ENCODE measurements at places on chromosomes 6 and 20.

DNA sequence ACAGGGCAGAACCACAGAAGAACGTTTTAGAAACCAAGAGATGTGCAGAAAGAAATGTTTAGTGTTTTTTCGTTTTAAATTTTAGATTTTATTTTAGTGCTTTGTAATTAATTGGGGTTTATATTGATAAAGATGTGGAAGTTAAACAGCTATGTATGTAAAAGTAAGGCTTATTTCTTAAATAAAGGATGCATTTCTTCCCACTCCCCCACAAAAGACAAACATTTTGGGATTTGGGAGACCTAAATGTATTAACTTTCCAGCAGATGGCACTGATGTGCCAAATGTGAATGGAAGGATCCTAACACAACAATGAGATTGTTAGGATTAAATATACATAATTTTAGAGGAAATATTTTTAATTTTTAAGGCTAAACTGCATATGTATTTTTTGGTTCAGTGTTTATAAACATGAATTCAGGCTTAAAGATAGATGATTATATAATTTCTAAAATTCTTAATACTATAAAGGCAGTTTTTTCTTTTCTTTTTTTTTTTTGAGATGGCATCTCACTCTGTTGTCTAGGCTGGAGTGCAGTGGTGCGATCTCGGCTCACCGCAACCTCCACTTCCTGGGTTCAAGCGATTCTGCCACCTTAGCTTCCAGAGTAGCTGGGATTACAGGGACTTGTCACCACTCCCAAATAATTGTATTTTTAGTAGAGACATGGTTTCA lies 12.0 kb downstream of the PFDN4 start:
- no peak for DNase-seq

DNA sequence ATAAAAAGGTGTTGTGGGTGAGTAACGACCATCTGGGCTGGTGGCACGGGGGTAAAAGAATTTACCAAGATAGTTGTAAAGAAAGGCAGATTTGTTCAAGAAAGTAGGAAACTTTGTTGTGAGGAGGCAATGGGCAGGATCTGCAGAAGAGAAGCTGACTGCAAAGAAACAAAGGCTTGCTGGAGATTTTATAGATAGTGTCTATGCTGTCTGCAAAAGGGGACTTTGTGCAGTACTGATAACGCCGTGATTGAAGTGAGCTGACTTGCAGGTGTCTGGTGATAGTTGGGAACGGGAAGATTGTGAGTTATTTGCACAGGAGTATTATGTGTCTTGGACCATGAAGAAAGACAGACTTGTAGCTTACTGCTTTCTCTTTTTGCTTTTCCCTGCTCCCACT lies 36.8 kb upstream of the GSTA3 start:
- no peak for DNase-seq

- no peak for DNase-seq
These were observed 31.0 kb upstream of the TGM2 start for GRCh38 chr20:38196076-38196475.

DNA sequence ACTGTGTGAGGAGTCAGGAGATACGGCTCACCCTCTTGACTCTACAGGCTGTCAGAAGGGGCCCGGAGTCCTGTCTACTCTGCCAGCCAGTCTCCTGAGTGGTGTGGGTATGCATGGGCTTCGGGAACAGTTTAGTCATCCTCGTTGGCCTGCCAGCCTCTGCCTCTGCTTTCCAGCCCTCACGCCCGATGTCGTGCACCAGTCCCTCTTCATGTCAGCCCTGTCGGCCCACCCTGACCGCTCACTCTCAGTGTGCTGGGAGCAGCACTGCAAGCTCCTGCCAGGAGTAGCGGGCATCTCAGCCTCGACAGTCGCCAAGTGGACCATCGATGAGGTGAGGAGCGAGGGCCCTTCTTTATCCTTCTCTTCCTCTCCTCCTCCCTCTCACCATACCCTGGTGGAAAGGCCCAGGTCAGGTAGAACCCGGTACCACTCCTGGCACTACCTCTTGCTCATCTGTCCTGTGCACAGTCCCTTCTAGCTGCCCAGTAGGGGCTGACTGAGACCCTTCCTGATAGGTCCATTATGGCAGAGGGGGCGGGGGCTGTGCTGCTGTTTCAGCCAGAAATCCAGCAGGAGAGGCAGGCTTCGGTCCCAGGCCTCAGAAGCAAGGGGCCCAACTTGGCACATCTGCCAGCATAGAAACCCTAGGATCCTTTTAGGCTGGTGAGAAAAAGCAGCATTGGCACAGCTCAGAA lies 18.7 kb upstream of the SGK2 start:
- no peak for DNase-seq

- DNase-seq: no peak
These were observed 33.7 kb upstream of the VEGFA start for GRCh38 chr6:43736211-43736786.

GRCh38 chr6:107123501-107123900 lies 8.2 kb upstream of the BEND3 start:
- no peak for DNase-seq

DNA sequence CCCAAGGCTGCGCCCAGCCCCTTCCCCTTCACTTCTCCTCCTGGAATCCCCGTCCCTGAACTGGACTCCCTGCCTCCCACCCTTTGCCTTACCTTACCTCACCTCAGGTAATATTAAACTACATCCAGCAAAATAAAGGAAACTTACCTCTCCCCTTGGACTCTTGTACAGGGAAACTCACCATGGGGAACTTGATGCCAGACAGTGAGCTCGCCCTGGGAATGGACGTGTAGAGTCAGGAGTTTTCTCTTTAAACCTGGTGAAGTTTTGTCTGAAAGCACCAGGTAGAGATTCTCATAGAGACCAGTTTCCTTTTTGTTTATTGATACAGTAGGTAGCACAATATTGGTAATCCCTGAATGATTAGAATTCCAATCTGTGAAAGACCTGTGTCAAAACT lies 544 bp upstream of the HLA-C start:
- DNase-seq: no peak

- no peak for DNase-seq
These were observed 30.6 kb downstream of the SIRPD start for GRCh38 chr20:1526896-1527295.

GRCh38 chr6:72084992-72085569 lies 198.7 kb downstream of the RIMS1 start:
- no peak for DNase-seq

DNA sequence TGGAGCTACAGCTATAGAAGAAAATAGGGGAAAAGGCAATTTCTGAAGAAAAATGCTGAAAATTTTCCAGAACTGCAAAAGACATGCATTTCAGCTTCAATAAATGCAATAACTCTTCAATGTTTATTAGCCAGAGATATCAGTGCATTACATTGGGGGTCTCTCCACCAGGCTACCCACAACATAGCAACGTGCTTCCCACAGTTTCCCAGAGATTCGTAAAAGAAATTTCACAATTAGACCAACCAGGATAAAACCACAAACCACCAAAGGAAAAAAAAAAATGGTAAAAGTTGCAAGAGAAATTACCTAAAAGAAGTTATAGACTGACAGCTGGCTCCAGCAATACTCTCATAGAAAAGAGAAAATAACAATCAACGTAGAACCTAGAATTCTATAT lies 16.0 kb downstream of the LY86 start:
- DNase-seq: no peak

DNA sequence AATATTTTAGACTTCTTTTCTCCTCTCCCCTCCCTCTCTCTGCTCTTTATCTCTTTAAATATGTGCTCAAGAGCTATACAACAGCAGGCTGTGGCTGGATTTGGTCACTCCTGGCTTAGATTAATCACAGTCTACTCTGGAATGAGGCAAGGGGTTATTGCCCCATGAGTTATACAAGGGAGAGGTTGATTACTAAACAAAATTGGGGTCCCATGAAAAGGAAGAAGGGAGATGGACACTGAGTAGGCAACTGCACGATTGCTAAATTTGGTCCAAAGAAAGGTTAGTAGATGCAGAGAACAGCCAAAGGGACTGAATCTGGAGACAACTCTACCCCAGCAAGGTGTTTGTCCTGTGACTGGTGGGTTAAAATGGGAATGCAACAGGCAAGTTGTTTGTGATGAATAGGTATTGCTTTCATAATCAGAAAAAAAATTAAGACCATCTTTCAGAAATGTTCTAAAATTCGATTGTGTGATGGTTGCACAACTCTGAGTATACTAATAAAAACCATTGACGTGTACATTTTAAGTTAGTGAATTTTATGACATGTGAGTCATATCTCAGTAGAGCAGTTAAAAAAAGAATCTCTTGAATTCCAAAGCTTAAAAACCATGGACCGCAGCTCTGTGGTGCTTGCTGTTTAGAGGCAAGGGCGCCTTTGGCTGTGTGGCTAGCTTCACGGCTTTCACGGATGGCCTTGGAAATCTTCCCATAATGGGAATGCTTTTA lies 57.1 kb downstream of the KIZ start:
- no peak for DNase-seq

GRCh38 chr6:13091192-13091591 lies 237.1 kb downstream of the TBC1D7 start:
- DNase-seq: no peak

DNA sequence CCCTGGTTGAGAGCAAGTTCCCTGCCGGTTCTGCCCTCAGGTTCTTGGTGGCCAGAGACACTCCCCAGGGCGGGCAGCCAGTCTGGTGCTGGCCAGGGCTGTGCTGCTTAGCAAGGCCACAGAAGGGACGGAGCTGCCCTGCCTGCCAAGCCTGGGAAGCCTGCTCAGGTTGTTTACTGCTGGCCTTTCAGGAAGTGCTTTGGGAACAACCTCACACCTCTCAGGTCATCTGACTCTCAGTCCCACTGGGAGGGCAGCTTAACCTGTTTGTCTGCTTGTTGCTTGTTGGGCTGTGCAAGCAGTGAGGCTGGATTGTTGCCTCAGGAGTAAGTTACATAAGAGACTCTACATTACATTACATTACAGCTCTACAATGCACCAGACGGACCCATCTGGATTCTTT lies 75.8 kb upstream of the AFDN start:
- no peak for DNase-seq

DNA sequence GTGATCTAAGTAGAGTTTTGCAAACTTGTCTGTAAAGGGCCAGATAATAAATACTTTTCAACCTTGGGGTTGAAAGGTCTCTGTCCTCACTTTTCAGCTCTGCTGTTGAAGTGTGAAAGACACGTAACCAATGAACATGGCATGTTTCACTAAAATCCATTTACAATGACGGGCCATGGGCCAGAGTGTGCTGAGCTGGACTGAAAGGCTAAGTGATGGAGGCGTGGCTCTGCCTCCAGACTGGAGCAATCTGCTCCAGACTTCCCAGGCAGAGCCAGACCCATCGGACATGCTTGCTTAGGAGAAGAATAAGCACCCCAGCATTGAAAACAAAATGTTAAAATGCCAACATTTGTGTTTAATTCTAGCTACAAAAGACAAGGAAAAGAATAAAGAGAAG lies 41.4 kb downstream of the SCAND1 start:
- DNase-seq: no peak

- DNase-seq: no peak
These were observed 43.5 kb upstream of the FRMD1 start for GRCh38 chr6:168122521-168122920.

- no peak for DNase-seq
These were observed 777.8 kb downstream of the TBC1D32 start for GRCh38 chr6:120556491-120556890.

DNA sequence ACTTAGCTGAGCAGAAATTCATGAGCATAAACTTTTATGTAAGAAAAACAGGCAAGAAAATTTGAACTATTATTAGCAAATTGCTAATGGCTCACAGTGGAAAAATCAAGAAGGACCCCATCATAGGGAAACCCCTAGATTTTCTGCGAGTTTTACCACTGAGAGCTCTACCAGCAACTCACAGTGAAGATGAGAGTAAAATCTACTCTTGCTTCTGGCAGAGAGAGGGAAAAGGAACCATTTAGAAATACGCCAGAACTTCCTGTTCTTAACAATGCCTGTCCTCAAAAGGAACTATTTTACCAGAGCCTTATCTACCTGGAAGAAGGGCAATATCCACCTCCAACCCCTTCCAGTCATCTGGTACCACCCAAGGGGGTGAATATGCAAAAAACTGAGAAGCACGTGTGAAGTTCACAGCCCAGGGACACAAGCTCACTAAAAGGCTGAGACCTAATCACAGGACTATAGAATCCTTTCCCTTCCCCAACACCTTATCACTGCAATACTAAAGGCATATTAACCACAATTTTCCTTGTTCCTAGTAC lies 34.4 kb upstream of the ASF1A start:
- no peak for DNase-seq

GRCh38 chr6:28224131-28225055 lies 682 bp upstream of the ZSCAN9 start:
- no peak for DNase-seq

DNA sequence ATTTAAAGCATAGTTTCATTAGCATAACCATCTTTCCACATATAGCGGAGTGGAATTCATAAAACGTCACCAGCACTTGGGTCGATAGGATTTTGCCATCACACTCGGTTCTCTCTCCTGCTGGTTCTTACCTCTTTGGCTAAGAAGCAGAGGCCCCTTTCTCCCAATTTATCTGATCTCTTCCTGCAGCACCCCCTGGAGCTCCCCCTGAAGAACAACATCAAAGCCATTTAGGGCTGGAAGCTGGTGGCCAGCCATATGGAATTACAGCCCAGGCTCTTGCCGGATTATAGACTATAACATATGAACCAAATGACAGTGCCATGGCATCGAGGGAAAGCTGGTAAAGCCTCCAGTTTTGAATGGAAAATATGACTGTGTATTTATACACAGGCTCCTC lies 6.4 kb upstream of the KIF6 start:
- no peak for DNase-seq

DNA sequence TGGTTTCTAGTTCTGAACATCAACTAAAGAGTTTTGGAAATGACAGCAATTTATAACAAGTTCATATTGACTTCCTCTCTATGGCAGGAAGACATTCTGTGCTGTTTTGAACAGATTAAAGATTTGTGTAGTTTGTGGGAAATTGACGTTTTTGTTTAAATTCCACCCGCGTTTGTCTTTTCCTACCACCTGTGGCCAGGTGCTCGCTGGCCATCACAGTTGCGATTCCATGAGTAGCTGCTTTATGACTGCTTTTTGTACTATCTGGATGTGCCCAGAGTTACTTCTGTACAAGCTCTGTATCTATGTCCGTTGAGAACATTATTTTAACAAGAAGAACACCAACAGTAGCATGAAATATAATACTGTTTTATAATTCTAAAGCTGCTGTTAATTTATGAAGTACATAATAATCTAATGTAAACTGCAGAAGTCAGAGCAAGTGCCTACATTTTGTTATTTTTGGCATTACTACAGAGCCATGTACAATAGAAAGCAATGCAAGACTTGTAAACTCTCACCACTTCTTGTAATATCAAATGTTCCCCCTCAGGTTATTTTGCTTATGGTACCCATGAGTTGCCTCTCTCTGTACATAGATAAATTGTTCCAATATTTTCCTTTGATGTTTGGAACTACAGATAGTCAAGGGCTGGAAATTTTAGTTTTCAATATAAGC lies 33.5 kb downstream of the ZBTB2 start:
- no peak for DNase-seq

DNA sequence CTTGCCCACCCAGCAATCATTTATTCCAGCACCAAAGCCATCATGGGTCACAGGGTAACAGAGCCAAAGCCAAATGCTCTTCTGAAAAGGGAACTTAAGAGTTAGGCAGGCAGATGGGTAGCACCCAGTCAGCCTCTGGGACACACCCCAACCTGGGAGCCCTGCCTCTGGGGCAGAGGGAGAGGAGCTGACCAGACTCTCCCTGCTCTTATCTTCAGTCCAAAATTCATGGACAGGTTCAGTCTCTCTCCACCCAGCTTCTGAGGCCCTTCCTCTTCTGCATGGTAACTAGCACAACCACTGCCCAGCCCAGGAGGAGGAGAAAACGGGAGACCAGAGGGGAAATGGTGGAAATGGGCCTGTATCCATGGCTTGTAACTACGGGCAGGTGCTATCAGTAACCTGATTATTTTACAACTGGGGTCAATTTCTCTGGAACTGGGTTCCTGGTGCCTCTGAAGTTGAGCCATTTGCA lies 105.4 kb downstream of the NOL4L start:
- DNase-seq: no peak

GRCh38 chr20:2179949-2180348 lies 78.3 kb downstream of the STK35 start:
- no peak for DNase-seq

Data from stimulated activated CD4-positive, alpha-beta T cell treated with anti-CD3 and anti-CD28 coated beads, Interleukin-4, amount 100 ng/mL, for 4 hours (primary cell).